ENCODE measurements at places on chromosomes 6 and 20.

GRCh38 chr6:63864061-63864460 lies 228.5 kb downstream of the PHF3 start:
- no peak for DNase-seq

- no peak for DNase-seq
These were observed 112.8 kb downstream of the INSM1 start for GRCh38 chr20:20480689-20481088.

DNA sequence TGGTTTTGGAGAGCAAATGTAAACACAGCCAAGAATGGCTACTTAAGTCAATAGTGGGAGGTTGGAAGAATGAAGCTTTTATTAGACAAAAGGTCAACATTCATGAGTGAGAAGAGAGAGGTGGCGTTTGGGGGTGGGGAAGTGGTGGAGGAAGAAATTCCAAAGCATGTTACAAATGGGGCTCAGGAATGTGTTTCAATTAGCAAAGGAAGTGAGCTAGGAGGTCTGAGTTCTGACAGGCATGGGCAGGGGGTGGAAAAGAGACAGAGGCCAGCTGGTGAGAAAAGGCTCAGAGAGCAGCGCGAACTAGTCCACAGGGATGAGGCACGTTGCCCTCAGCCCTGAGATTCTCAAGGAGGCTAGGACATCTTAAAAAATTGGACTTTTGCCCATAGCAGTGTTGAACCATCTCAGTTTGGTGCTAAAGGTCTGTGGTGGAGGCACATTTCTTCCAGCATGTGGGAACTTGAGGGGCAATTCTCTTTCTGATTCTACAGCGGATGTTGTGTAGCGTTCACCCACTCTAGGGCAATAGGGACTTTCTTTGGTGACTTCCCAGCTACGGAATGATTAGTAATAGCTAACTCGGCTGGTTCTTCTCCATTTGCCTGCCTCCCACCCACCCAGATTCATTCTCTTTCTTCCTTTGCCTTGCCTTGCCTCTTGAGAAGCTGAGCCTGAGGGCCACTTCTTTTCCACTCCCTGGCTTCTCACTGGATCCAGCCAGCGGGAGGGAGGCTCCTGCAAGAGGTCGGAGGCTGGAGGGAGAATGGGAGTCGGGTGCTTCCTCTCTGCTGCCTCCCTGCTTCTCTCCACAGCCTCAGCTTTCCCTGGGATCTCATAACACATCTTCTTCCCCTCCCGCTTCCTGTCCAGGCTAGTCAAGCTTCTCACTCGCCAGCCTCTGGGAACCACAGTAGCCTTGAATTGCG lies 45.1 kb upstream of the NEDD9 start:
- DNase-seq, result no peak

- DNase-seq, result peak; percentile 26
These were observed 804 bp downstream of the ELOVL5 start for GRCh38 chr6:53347921-53348370.

- DNase-seq, result no peak
These were observed 6.8 kb upstream of the TULP1 start for GRCh38 chr6:35519313-35520015.

DNA sequence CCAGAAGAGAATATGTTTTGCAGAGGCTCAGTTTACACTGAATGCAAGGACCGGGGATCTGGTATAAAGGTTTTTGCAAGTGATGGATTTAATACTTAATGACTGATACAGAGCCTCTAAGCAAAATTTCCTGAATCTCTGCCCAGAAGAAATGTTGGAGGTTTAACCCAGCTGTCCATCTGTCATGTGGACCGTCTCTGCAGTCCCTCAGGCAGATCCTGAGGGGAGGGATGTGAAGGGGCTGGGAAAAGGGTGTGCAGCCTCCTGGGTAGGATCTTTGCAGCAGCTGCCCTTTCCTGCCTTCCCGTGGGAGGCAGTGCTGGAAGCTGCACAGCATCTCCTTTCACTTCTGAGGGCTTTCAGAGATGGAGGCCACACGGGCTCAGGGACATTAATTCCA lies 207.0 kb downstream of the SLC24A3 start:
- DNase-seq, result no peak

- DNase-seq, result no peak
These were observed 17.5 kb downstream of the PTK7 start for GRCh38 chr6:43093436-43094289.

DNA sequence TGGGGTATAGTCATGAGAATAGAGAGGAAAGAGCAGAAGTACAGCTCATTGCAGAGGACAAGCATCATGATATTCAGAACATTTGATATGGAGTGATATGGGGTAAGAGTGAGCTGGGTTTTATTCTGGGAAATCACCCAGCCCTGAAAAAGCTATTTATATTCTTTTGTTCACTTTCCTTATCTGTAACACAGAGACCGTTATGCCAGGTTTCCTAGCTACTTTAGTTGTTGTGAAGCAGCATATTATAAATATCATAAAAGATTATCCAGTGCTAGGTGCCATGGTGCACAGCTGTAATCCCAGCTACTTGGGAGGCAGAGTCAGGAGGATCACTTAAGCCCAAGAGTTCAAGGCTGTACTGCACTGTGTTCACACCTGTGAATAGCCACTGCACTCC lies 9.8 kb upstream of the DEFB129 start:
- no peak for DNase-seq

- DNase-seq, result peak; percentile 27
These were observed 33.3 kb upstream of the EZR start for GRCh38 chr6:158852312-158853071.

DNA sequence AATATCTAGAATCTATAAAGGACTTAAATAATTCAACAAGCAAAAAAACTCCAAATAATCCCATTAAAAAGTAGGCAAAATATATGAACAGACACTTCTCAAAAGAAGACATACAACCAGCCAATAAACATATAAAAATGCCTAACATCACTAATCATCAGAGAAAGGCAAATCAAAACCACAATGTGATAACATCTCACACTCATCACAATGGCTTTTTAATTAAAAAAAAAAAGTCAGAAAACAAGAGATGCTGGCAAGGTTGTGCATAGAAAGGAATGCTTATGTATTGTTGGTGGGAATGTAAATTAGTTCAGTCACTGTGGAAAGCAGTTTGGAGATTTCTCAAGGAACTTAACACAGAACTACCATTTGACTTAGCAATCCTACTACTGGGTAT lies 979.6 kb upstream of the MAP3K7 start:
- no peak for DNase-seq

- DNase-seq, result no peak
These were observed 78.8 kb downstream of the RPS12 start for GRCh38 chr6:132892929-132893771.

- DNase-seq, result no peak
These were observed 115.8 kb downstream of the TRERF1 start for GRCh38 chr6:42335896-42336295.

DNA sequence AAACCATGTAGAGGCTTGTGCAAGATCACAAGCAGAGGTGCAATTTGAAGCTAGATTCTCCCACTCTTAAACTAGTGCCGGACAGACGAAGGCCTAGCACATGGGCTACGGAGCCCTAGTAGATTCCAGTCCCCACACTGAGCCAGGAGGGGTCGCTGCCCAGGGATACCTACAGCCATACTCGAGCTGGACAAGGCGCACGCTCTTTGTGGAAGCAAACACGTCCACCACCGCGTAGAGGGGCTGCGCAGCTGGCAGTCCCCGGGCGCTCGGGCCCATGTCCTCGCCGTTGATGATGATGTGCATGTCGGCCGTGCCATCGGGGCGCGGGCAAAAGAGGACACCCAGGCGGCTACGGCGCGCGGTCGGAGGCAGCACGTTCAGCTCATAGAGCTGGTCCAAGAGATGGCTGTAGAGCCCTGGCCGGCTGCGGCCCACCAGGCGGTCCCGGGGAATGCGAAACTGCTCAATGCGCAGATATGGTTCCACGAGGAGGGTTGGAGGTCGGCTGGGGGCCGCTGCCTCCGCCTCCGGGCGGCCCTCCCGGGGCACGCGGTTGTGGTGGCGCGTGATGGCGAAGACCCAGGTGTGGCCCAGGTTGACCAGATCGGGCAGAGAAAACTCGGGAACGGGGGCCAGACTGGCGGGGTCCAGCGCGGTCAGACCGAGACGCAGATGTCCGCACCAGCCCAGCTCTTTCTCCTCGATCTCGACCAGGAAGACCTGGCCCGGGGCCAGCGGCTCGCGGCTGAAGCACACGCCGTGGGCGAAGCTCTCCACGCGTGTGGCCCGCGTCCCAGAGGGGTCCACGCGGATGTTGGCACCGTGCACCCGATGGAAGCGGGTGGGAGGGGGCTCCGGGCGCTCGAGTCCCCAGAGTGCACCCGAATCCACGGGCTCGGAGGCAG lies 677 bp downstream of the NEURL2 start:
- peak; percentile 21 for DNase-seq

- DNase-seq, result no peak
These were observed 7.2 kb upstream of the THEMIS start for GRCh38 chr6:127907960-127908640.

- DNase-seq, result no peak
These were observed 121.1 kb downstream of the TNFRSF21 start for GRCh38 chr6:47188588-47189021.

GRCh38 chr6:37696841-37697662 lies 631 bp downstream of the MDGA1 start:
- DNase-seq, result peak; percentile 46

DNA sequence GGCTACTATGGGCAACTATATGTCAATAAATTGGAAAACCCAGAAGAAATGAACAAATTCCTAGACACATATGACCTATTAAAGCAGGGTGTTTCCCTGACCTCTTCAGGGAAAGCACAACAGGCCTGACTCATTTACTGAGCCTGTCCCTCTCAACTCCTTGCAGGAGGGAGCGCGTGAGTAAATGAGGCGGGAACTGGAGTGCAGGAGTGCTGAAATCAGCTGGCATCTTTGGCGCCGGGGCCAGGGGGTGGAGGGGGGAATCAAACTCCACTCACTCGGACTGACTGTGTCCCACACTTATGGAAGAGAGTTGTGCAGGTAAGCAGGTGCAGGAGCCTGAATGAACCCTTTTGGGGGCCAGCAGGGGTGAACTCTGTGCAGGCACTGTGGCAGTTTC lies 671.2 kb upstream of the PTCHD4 start:
- DNase-seq, result no peak

DNA sequence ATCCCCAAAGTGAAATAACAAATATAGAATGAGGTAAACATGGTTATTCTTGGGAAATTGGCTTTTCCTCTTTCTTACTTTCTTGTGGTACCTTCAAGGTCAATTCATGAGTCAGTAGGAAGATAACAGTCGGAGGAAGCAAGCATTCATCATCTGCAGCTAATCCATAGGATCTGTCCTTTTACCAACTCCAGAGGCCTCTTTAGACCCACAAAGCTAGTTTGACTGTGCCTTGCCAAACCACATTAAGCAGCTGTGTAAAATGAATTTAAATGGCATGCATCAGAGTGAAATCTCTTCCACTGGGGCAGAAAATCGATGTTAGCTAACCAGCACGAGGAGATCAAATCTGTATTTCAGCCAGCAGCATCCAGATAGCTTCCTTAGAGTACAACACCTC lies 171.3 kb downstream of the TMEM242 start:
- DNase-seq, result no peak

- no peak for DNase-seq
These were observed 118.3 kb upstream of the ECI2 start for GRCh38 chr6:4253604-4254231.

- no peak for DNase-seq
These were observed 83.0 kb downstream of the CD164 start for GRCh38 chr6:109299265-109299607.

DNA sequence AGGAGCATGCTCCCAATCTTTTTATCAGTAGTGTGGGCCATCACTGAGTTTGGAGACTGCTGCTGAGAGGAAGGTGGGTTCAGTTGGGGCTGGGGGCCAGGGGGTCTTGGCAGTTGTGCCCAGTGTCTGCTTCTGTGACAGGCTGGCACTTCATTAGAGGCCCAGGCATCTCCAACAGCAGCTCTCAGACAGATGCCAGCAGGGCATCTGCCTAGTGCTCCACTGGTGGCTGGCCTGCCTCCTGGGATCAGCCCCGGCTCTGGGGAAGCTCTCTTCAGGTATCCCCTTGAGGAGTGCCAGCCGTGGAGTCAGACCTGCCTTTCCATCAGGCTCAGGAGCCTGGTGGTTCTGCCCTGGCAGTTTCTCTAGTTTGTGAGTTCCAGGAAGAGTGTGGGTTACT lies 77.3 kb downstream of the DTD1 start:
- no peak for DNase-seq

All from effector memory CD8-positive, alpha-beta T cell (primary cell).